ENCODE measurements at places on chromosomes 1 and 21. TPM values are rescaled to one million over a fixed set of nuclear protein-coding genes. Genes with fewer than 3 reads are reported as not detected.
A peak's percentile ranks its signal among the peaks of the same experiment; 100 is the strongest.

Gene SH3D21
- 14.6 TPM for total RNA-seq

Gene EXTL2
- total RNA-seq, result 2.6 TPM

- H3K36me3 ChIP-seq, result no peaks in the 10 kb centered on the region
- H3K27me3 ChIP-seq, result peaks cover 50% of the 10 kb centered on the region
- peak overlapping the region; percentile 78 for H3K4me3 ChIP-seq
- DNase-seq, result no peak
Measured at GRCh38 chr1:232630894-232631195, 912 bp upstream of the SIPA1L2 start.

DNA sequence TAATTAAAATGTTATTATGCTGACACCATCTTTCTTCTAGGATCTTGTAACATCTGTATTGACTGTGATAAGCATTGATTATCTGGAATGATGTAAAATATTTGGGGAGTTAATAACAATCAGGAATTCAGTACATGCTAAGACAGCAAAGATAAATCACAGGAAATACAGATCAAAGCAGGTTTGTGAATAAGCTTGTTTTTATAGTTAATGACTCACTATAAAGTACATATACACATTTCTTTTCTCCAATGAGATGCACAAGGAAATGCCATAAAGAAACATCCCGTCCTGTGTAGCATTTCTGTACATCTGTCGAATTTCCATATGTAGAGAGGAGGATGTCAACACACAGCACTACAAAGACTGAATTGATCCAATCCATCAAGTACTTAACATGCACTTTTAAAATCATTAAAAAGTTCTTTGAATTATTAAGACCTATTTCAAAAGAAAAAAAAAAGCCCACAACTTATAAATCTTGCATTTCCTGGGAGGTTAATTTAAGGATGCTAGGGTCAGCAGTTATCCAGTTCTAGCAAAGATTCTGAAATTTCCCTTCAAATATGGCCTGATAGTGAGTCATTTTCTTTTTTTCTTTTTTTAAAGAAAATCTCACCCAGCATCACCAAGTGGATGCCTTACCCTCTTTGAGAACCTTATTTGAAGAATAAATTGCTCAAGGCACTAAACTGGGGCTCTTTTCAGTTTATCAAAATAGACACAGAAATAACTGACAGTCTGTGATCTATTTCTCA lies 243.2 kb upstream of the NR5A2 start:
- H3K36me3 ChIP-seq, result no peaks in the 10 kb centered on the region
- H3K4me1 ChIP-seq, result no peaks in the 10 kb centered on the region
- H3K27me3 ChIP-seq, result peaks cover 7% of the 10 kb centered on the region
- H3K27ac ChIP-seq, result no peak overlapping the region
- H3K4me3 ChIP-seq, result no peak overlapping the region

DNA sequence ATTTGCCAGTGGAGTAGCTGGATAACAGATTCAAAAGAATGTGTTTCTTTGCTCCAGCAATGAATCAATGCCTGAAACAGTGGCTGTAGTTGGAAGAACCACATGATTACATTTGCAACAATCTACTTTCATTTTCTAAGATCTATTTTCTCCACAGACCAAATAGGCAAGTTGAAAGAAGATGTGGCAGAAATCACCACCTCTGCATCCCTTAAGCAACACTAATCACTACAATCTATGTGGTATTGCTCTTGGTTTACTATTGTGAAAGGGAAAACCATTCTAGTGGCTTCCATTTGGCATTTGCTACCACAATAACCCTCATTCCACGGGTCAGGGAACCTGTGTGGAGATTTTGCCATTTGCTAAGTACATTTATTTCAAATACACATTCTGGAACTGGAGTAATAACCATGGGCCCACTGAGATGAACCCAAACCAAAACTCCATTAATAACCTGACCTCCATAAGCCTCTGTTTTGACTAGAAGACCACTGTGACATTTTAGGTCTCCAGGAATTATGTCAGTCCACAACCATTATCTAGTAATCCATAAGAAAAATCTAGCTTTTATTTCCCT lies 66.3 kb downstream of the C1orf185 start:
- peaks cover 10% of the 10 kb centered on the region for H3K27me3 ChIP-seq
- H3K36me3 ChIP-seq, result no peaks in the 10 kb centered on the region
- no peak overlapping the region for H3K27ac ChIP-seq

All from activated CD8-positive, alpha-beta T cell treated with anti-CD3 and anti-CD28 coated beads, Interleukin-2, amount 10 ng/mL, durations not matched to agents 7 days and 5 days (primary cell).